ENCODE measurements at places on chromosomes 2 and 18. TPM values are rescaled to one million over a fixed set of nuclear protein-coding genes. Genes with fewer than 3 reads are reported as not detected.

GRCh38 chr2:56455642-56456041, 271.9 kb downstream of the CCDC85A start:
- H3K36me3 ChIP-seq: peaks cover 17% of the 10 kb centered on the region
- no peak overlapping the region for H3K4me3 ChIP-seq
- H3K4me1 ChIP-seq: peaks cover 3% of the 10 kb centered on the region
- DNase-seq: no peak
- no peaks in the 10 kb centered on the region for H3K27me3 ChIP-seq

- H3K4me1 ChIP-seq: peaks cover 11% of the 10 kb centered on the region
- no peak for DNase-seq
- H3K27ac ChIP-seq: no peak overlapping the region
- H3K36me3 ChIP-seq: peaks cover 24% of the 10 kb centered on the region
Measured at GRCh38 chr2:23697256-23698075, 229.5 kb downstream of the ATAD2B start.

DNA sequence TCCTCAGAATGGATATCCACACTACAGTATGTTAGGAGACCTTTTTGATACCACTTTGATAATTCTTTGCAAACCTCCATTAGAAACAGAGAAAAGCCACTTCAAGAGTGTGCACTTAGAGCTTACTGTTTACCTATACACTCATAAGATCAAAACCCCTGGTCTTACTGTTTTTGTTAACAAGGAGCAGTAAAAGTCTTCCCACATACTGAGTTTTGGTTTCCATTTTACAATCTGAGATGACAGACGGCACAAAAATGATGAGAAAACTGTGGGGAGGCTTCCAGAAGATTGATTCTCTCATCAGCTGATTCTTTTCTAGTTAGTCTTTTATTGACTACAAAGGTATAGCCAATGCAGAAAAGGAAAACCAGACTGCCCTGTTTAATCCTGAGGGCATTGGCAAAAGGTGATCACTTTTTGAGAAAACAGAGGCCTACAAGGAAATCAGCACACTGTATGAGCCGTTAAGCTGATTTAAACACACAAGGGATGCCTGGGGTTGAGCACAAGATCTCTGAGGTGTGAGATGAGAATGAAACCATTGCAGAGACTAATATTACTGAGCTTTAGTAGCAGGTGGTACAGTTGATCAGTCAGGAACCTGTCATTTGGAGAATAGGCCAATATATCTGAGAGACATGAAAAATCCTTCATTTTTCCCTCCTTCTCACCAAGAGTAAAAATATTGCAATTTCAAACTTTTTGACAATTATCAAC, 368.6 kb downstream of the GRB14 start:
- no peak overlapping the region for H3K4me3 ChIP-seq
- no peaks in the 10 kb centered on the region for H3K36me3 ChIP-seq
- no peak for DNase-seq
- H3K27ac ChIP-seq: no peak overlapping the region
- H3K27me3 ChIP-seq: no peaks in the 10 kb centered on the region

DNA sequence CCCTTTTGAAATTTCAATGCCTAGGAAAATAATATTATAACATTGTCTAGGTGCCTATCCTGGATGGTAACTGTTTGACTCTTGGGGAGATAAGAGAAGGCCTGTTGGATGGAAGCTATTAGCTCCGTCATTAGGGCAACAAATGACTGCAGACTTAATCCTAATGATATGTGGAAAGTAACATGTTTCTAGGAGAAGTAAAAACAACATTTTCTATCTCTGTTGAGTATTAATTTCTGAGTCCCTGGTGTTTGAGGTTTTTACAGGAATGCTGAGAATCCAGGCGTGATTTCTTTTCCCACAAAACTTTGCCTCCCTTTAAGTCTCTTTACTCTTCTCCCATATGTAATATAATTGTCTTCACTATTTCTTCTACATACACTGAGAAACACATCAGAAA, 159.1 kb downstream of the GALNT1 start:
- no peak for DNase-seq
- no peak overlapping the region for H3K4me3 ChIP-seq
- no peak overlapping the region for H3K27ac ChIP-seq

- H3K4me1 ChIP-seq: peaks cover 15% of the 10 kb centered on the region
- DNase-seq: no peak
- H3K27me3 ChIP-seq: 0 out of 2 replicates have a peak, but pooled peaks cover 2% of the 10 kb centered on the region
- no peak overlapping the region for H3K4me3 ChIP-seq
Measured at GRCh38 chr2:211494085-211494484, 937.7 kb downstream of the CPS1 start.

Gene CMPK2
- total RNA-seq: 0.13 TPM

Gene PLCL1
- total RNA-seq: 0.11 TPM
